HFFc6 (cell line): ENCODE measurements at places on chromosomes 4 and X. TPM values are rescaled to one million over a fixed set of nuclear protein-coding genes. Genes with fewer than 3 reads are reported as not detected.

ODAPH gene
- total RNA-seq: not detected in 2 replicates

ODAM gene
- not detected in 3 replicates for total RNA-seq

SPANXN3 gene
- total RNA-seq: not detected in 3 replicates

XK gene
- total RNA-seq: not detected in 3 replicates

SPANXD gene
- total RNA-seq: 2.0 TPM in 1 of 3 replicates, not detected in the others

RBMXL3 gene
- total RNA-seq: not detected in 3 replicates

OCRL gene
- 29.0 to 30.2 TPM (median 30.2 TPM) in 3 replicates for total RNA-seq

GPR78 gene
- total RNA-seq: 0.07 to 0.15 TPM (median 0.15 TPM) in 3 replicates

ADH6 gene
- total RNA-seq: not detected in 3 replicates

ETDA gene
- total RNA-seq: not detected in 3 replicates

PRRG1 gene
- 11.7 and 12.1 TPM in 2 replicates for total RNA-seq

FAM184B gene
- 0.03 TPM in 1 of 2 replicates, not detected in the other for total RNA-seq

LAMTOR3 gene
- total RNA-seq: 25.5 to 34.5 TPM (median 34.0 TPM) in 3 replicates

ERAS gene
- total RNA-seq: not detected in 3 replicates

- DNase-seq: no peak
Measured at GRCh38 chrX:122004127-122004526, 956.7 kb downstream of the GLUD2 start.

DNA sequence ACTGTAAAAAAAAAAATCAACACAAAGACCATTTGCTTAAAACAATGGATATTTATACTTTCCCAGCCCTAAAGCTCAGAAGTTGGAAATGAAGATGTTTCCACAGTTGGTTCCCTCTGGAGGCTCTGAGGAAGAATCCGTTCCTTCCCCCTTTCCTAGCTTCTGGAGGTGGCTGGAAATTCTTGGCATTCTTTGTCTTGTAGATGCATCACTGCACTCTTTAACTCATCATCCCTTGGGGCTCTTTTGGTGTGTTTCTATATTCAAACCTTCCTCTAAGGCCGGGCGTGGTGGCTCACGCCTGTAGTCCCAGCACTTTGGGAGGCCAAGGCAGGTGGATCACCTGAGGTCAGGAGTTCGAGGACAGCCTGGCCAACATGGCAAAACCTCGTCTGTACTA is 78.7 kb downstream of the VCX3A start:
- no peak for DNase-seq

GRCh38 chr4:2334826-2335728 is 73.2 kb upstream of the MXD4 start:
- DNase-seq: no peak

- no peak for DNase-seq
Measured at GRCh38 chr4:93317057-93317456, 511.5 kb upstream of the ATOH1 start.

DNA sequence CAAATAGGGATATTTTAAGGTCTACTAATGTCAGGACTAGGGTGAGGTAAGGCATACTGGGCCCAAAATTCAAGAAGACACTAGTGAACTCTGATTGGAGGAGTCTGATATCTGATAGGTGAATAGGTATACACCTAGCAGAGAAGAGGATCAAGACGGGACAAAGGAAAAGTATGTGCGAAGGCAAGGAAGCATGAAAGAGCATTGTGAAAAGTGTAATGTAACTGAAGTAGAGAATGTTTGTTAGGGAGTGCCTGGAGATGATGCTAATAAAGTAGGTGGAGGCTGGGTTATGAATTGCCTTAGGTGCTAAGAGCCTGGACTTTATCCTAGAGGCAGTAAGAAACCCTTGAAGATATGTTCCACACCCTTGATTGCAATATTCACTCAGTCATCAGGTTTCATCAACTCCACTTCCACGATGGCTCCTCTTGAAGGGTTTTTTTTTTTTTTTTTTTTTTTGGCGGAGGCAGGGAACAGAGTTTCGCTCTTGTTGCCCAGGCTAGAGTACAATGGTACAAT is 49.9 kb upstream of the XIAP start:
- no peak for DNase-seq

DNA sequence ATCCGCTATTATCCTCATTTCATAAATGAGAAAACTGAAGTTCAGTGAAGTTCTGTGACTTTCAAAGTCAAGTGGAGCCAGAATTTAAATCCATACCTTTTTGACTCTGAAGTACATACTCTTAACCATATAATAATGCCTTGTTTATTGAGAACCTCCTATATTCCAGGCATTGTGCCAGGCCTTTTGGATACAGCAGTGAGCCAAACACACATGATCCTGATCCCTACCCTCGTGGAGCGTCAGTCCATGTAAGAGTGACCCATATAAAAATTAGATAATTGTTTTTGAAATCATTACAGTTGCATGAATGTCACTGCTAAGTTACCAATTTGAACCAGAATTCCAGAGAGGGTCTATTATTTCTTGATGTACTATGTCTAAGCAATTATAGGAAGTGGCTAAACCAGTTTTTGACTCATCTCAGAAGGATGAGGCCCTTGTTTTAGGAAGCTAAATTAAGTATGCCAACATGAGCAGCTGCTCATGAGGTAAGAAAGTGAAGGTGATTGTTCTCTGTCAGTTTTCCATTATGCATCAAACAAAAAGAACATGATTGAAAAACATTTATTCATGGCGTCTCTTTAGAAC is 289.5 kb downstream of the GLUD2 start:
- no peak for DNase-seq

- DNase-seq: no peak
Measured at GRCh38 chr4:24842356-24842755, 47.0 kb downstream of the SOD3 start.

DNA sequence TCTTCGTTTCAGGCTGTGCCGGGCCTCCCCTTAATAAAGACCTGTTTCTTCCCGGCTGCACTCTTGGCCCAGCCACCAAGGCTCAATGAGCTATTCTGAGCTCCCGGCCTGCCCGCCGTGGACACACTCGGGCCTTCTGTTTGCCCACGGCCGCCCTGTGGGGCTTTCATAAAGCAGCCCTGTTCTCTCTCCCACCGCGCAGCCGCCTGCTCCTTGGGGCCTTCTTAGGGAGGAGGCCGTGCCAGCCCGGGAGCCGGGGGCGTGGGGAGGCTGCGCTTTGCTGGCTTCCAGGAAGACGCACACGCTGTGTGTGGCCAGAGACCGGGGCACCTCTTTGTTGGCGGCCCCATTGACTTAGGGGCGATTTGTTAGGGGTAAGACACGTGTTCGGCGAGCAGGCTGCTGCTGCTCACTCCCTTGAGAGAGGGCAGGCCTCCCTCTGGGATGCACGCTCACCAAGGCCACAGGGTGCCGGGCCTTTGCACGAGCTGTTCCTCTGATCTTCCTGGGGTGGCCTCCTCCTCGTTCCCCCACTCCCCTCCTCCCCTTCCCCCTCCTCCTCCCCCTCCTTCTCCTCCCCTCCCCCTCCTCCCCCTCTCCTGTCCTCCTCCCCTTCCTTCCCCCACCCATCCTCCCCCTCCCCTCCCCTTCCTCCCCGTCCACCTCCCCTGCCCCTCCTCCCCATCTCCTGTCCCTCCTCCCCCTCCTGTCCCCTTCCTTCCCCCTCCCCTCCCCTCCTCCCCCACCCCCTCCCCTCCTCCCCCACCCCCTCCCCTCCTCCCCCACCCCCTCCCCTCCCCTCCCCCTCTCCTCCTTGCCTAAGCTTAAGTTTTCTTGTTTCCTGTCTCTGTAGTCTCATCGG is 11.3 kb downstream of the BLOC1S4 start:
- no peak for DNase-seq

- DNase-seq: peak; percentile 3
Measured at GRCh38 chrX:12791257-12792228, at the start of gene PRPS2. TSS of gene PRPS2 (plus strand) at chrX:12791412. CDS start at chrX:12791498, 86 bp downstream.

DNA sequence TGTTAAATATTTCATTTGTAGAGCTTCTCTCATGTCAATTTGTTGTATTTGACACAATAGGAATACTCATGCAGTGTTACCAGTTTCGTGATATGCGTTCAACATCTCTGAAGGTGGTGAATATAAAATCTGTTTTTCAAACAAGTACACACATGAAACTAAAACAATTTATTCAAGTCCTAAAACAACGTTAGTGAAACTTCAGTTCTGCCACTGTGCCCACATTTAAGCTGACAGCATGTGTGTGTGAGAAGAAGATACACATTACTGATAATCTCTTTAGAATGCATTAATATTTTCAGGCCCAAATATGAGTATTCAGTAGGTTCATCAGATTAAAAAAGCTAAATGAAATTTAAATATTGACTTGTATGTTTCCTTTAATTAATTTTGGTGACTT is 21.7 kb downstream of the GAB1 start:
- no peak for DNase-seq

DNA sequence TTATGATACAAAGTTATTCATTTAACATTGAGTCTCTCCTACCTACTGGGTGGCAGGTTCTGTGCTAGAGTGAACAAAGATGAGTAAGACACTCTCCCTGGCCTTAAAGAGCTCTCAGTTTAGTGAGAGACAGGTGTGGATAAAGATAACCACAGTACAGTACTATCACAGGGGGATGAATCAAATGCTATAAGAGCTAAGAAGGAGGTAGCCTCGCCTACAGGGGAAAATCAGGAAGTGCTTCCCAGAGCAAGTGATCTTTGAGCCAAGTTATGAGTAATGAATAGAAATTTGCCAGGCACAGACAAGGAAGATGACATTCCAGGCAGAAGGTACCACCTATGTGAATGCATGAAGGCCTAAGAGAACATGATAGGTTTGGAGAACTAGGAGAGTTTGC is 3.4 kb upstream of the IGBP1 start:
- no peak for DNase-seq

DNA sequence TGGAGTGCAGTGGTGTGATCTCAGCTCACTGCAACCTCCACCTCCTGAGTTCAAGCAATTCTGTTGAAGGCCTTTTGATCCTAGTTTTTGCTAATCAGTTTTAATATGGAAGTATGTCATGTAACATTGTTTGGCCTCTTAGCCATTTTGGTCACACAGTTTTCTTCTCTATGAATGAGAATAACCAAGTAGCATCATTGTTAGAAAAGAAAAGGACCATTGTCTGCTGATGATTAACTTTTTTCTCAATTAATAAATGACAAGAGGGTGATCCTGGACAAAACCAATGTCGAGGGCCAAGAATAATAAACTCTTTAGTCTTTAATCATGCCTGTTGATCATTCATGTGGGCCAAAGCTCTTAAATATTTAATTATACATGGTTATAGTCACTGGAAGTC is 289.3 kb upstream of the MAGEB2 start:
- no peak for DNase-seq

DNA sequence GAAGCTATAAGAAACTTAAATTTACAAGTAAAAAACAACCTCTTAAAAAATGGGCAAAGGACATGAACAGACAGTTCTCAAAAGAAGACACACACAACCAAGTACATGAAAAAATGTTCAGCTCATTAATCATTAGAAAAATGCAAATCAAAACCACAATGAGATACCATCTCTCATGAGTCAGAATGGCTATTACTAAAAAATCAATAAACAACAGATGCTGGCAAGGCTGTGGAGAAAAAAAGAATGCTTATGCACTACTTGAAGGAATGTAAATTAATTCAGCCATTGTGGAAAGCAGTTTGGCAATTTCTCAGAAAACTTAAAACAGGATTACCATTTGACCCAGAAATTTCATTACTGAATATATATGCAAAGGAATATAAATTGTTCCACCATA is 666.3 kb upstream of the GRIA3 start:
- peak; percentile 76 for DNase-seq

- peak; percentile 55 for DNase-seq
Measured at GRCh38 chrX:31499109-31499508, 427.3 kb upstream of the FTHL17 start.

- DNase-seq: no peak
Measured at GRCh38 chrX:139200346-139200745, 330.2 kb upstream of the F9 start.

DNA sequence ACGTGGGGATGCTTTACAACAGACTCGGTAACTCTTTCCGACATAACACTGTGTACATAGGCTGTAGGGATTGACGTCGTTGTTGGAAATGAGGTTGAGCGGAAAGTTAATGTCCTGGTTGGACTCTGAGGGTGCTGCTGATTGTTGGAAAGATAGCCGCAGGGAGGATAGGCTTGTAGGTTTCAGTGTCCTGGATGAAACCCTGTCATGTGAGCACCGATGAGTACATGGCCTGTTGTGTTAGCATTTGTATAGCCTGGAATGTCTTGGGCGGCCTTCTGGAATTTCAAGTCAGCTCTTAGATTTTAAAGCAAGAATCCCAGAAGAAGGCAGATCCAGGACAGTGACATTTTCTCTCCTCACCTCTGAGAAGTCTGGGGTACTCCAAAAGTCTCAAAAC is 63.3 kb downstream of the TBC1D14 start:
- no peak for DNase-seq

- no peak for DNase-seq
Measured at GRCh38 chr4:186137196-186137794, 32.8 kb downstream of the FAM149A start.

DNA sequence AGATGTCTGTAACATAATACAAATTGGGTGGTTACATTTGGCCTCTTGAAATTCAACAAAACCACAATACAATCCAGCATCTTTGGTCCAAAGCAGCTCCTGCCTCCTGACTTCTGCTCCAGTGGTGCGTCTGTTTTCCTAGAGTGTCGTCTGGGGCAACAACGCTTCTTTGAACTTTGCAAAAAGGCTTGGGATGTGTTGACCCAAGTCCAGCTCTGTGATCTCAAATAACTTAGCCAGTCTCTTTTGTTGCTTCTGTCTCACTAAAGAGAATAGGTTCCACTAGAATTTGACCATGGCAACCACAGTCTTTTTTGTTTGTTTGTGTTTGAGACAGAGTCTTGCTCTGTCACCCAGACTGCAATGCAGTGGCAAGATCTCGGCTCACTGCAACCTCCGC is 324.0 kb downstream of the DHRSX start:
- no peak for DNase-seq

GRCh38 chrX:2451501-2452316 is 49.1 kb downstream of the DHRSX start:
- no peak for DNase-seq

DNA sequence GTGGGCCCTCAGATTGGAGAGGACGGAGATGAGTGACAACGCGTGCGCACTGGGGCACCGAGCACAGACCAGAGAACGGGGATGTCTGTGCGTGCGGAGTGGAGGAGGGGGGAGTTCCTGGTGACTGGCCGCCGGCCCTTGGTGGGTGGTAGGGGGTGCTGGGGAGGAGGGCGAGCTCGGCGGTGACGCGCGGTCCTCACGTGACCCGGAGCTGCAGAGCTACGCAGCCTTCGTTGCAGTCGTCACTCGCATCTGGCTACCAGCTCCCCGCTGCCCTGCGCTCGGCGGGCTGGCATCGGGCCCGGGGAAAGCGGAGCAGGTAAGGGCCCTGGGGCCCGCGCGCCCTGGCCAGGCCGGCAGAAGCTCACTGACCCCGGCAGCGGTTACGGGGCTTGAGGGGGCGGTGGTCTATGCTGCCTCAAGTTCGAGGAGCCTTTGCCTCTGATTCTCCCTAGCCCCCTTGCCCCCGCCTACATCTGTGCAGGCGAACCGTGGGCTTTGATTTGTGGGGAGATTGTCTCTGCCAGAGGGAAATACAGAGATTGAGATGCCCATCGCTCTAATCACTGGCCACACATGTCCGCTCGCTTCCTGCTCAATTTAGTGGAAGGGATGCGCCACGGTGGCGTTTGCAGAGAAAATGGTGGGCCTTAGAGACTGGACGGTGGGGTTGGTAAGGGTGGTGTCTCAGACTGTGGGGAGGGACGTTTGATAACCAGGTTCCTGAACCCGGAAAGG is at the start of gene ARMCX4:
TSS of gene ARMCX4 (plus strand) at position 245 of the 738 bp plus-strand sequence. CDS start 3,134 bp downstream, outside the sequence.
- peak; percentile 35 for DNase-seq
